ENCODE measurements at places on chromosomes 7 and 10.

GRCh38 chr10:85786401-85786899, 580.1 kb downstream of the GRID1 start:
- DNase-seq: peak; percentile 64

DNA sequence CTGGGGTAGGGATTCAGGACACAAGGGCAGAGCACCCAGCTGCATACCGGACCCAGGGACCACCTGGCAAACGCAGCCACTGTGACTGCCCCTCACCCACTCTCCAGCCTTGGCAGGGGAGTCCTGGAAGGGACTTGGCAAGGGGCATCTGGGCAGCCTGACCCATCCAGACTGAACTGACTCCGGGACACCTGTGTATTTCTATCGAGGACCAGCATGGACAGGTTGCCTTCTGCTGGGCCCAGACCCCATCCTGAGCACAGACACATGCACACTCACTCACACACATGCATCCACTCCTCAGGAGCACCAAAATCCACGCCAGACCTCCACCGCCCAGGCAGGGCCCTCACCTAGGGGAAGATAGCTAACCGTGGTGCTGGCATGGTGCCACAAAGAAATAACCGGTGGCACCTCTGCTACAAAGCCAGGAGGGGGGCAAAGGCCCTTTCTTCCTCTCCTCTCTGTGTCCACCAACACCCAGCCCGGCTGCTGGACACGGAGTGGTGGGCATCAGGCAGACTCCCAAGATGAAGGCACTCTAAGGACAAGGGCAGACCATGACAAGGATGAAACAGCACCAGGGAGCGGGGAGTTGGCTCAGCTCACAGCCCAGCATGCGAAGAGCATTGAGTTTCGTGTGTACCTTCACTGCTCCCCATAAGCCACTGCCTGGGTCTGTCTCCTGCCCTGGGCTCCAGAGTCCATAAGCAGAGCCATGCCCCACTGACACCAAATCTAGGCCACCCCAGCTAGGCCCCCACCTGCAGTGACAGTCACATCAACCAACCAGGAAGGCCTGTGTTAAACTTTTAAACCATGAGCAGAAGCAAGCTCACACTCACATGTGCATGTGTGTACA, 35.3 kb downstream of the KCNH2 start:
- DNase-seq: peak; percentile 9

- DNase-seq: no peak
Observed at GRCh38 chr7:46839651-46840050, 742.3 kb downstream of the TNS3 start.

DNA sequence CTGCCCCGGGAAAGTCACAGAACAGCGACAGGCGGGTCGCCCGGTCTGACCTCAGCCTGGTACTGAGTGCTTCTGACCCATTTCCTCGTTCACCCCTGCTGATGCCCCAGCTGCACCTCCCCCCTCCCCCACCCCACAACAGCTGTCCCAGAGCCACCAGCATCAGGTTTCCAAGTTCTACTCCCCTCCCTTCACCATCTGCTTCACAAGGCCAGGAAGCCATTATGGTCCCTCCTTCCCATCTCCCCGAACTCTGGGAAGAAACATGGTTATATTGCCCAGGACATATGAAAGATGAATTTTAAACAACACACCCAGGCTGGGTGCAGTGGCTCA, 301.9 kb upstream of the GALNT17 start:
- DNase-seq: no peak

DNA sequence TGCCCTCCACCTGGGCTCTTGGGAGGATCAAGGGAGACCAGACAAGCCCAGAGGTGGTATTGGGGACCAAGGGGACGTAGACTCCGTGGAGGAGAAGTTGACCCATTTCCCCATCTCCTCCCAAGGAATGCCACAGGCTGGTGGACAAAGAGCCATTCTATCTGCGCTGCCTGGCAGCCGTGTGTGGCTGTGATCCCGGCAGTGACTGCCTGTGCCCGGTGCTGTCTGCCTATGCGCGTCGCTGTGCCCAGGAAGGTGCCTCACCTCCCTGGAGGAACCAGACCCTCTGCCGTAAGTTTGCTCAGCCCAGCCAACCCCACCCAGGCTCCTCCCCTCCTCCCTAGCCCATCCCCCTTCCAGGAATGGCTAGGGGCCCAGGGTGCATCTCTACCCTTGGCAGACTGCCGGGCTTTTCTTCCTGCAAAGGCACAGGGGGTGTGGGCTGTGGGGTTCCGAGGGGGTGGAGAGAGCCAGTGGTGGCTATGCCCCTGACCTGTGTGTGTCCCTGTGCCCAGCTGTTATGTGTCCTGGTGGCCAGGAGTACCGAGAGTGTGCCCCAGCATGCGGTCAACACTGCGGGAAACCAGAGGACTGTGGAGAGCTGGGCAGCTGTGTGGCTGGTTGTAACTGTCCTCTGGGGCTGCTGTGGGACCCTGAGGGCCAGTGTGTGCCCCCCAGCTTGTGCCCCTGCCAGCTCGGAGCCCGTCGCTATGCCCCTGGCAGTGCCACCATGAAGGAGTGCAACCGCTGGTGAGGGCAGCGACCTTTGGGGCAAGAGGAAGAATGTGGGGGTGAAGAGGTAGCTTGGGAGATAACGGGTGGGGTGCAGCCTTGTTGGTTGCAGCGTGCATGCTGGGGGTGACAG, 10.2 kb upstream of the ZNF467 start:
- DNase-seq: peak; percentile 62

DNA sequence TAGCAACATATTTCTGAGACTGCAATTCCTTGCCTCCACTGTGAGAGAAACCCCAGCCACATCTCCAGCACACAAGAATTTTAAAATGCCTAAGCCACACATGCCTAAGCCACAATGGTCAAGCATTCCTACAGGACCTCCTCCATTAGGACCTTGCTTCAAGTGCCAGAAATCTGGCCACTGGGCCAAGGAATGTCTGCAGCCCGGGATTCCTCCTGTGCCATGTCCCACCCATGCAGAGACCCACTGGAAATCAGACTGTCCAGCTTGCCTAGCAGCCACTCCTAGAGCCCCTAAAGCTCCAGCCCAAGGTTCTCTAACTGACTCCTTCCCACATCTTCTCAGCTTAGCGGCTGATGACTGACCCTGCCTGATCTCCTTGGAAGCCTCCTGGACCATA, 117.5 kb downstream of the AHR start:
- no peak for DNase-seq

GRCh38 chr10:51999096-51999495, 299.7 kb upstream of the CSTF2T start:
- no peak for DNase-seq

- no peak for DNase-seq
Observed at GRCh38 chr7:92231-92674, 100.1 kb upstream of the FAM20C start.

DNA sequence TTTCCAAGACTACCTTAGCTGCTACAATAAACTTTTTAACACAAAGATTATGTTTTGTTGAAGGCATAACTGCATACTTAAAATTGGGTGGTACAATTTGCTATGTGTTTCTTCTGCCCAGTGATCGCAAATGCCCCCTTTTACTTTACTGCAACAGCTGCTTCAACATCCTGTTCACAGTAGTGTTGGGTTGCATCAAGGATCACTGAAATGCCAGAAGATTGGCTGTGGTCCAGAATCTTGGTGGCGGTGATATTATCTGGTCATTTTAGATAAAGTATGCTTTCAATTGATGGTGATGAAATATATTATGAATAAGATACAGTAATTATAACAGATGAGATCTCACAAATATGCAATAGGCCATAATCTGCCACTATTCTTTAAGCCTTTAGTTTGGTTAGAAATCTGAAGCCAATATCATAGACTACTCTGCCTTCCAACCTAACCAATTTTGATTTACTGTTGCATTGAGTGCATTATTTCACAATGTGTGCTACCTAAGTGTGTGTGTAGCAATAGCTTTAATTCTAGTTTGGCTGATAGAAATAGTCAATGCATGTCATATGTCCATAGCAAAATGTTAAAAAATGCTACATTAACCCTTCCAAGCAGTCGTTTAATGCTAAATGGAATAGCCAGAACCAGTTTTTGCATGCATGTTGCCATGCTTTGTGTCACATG, 29.8 kb upstream of the ING3 start:
- no peak for DNase-seq
